Stimulated activated CD8-positive, alpha-beta memory T cell treated with anti-CD3 and anti-CD28 coated beads, Interleukin-4, amount 100 ng/mL, for 24 hours (primary cell): ENCODE measurements at places on chromosomes 4 and X.

- no peak for DNase-seq
Measured at GRCh38 chr4:154366956-154367355, 124.6 kb downstream of the DCHS2 start.

- no peak for DNase-seq
Measured at GRCh38 chrX:130228871-130229270, 39.8 kb downstream of the ZNF280C start.

DNA sequence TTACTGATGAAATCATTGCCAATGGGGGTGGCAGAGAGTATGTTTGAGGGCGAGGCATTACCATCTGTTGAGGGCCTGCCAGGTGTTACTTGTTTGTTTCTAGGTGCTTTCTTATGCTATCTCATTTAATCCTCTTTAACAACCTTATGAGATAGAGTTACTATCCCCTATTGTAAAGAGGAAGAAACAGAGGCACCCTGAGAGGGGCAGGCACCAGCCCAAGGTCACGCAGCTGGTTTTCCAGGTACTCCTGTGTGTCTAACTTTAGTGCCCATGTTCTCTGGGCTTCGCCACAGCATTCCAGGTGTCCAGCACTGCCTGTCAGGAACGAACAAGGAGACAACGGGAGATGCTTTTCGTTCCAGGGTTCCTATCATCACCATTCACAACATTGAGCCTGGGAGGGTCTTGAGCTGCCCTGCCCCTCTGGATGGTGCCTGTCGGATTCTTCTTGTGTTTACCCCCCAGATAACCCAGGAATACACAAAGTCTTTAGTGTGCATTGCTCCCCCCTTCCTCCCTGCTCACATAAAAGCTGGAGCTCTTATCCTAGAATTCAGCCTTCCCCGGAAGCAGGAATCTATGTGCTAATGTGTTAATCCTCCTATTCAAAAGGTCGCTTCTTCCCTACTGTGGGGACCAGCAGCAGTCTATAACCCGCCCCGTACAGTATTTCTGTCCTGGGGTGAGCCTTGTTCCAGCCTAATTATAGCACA lies 24.9 kb upstream of the GPC4 start:
- DNase-seq: no peak

- DNase-seq: no peak
Measured at GRCh38 chr4:15100994-15101695, 98.9 kb downstream of the CPEB2 start.

GRCh38 chr4:26821677-26822503 lies 38.8 kb upstream of the STIM2 start:
- DNase-seq: no peak

- DNase-seq: no peak
Measured at GRCh38 chr4:68658672-68659071, 11.8 kb downstream of the UGT2B15 start.

- no peak for DNase-seq
Measured at GRCh38 chr4:64713256-64713840, 304.1 kb upstream of the TECRL start.

- no peak for DNase-seq
Measured at GRCh38 chrX:103913356-103914020, 48.9 kb upstream of the TMSB15B start.

DNA sequence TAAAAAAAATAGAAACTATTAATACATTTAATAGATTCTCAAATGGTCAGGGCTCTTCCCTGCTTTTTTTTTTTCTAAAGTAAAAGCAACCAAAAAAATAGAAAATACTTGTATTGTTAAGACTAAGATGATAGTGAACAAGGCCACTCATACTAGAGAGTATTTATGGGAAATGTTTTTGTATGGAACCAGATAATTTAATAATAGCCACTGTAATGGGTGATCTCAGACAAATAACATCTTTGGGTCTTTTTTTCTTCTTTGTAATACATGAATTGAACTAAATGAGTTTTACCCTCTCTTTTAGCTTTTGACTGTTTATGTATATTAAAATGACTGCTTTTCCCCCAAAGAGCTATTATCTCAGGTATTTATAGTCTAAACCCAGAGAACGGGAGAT lies 92.1 kb upstream of the ELOVL6 start:
- no peak for DNase-seq

DNA sequence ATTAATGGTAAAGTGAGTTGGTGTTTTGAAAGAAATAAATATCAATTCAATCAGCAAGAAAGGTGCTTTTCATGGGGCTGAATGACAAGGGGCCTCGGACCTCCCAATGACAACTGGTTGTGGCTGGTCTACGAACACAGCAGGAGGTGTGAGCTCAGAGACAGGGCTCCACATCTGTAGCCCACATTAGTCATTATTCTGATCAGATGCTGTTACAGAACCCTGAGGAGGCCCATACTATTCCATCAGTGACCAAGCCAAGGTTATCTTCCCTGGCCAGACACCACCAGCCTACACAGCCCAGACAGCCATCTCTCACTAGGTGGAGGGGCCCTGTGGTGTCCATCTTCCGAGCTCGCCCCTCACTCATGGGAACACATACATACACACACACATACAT lies 168.8 kb downstream of the SH3KBP1 start:
- DNase-seq: no peak

DNA sequence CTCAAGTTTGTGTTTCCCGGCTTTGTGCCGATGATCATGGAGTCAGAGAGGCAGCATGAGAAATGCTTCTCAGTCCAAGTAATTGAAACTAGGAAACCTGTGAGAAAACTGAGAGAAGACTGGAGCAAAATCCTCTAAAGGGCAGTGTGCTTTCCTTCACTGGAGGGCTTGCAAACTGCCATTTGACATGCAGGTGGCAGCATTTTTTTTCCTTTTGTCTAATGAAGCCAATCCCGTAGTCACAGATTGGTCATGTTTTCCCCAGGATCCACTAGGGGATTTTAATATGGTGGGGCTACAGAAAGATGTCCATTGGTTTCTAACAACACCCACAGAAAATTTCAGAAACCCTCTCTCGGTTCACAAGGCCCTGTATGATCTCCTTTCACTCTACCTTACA lies 117.4 kb upstream of the NUDT10 start:
- no peak for DNase-seq

GRCh38 chrX:149491812-149492211 lies 13.3 kb downstream of the IDS start:
- no peak for DNase-seq

- DNase-seq: no peak
Measured at GRCh38 chr4:108205859-108206258, 37.1 kb upstream of the LEF1 start.

DNA sequence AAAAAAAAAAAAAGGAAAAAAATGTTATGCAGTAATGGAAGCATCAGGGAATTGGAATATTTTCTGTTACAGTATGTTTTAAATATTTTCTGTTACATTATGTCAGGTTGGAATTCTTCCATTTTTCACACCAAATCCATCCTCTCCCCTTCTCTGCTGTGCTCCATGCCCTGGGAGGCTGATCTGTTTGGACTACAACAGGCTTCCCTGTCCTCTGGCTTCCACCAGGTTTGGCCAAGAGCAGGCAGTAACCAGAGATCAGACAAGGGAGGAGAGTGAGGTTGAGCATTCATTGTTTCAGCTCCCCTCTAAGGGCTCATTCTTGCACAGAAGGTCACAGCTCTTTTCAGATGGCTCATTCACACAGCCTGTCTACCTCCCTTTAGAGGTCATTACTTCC lies 11.7 kb upstream of the TMEM184C start:
- no peak for DNase-seq

DNA sequence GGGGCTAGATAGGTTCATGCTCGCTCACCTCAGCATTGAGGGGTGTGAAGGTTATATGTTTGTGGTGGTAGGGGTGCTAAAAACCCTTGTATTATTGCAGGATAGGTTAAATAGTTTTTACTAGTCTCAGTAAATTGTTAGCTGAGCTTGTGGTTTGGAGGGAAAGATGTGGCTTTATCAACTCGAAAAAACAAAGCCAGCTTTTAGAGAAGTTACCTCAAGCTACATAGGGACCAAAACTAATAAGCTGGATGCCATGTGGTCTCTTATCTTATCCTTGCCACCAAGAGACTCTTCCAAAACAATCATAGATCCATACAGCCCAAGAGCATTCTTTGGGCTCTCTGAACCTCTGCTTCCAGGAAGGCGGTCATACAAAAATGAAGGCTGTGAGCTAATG lies 29.2 kb downstream of the MSN start:
- no peak for DNase-seq

- DNase-seq: no peak
Measured at GRCh38 chrX:115189110-115189509, at the start of gene RBMXL3. Gene RBMXL3 (plus strand): TSS chrX:115189410. CDS start chrX:115189442, 32 bp downstream.

GRCh38 chr4:150814873-150815272 lies 200.2 kb downstream of the LRBA start:
- no peak for DNase-seq

DNA sequence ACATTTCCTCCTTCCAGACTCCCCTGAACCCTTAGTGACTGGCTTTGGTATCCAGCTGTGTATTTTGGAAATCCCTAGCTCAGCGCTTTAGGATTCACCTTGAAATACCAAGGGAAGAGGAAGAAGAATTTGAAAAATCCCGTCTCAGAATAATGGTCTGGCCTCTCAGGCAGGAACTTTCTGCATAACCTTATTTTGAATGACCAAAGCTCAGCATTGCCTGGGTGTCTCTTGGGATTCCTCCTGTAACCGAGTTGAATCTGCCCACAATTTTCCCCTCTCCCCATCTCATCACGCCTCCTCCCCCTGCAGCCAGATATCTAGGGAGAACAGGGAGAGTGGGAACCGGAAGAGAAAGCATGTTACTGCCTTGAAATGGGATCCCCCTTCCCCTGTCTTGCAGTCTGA lies 116.2 kb downstream of the SMIM20 start:
- DNase-seq: no peak

- DNase-seq: no peak
Measured at GRCh38 chr4:71595576-71596108, 188.2 kb downstream of the GC start.

- no peak for DNase-seq
Measured at GRCh38 chr4:77566148-77566547, 39.5 kb upstream of the CXCL13 start.

GRCh38 chr4:26885912-26886274 lies 25.3 kb downstream of the STIM2 start:
- no peak for DNase-seq

DNA sequence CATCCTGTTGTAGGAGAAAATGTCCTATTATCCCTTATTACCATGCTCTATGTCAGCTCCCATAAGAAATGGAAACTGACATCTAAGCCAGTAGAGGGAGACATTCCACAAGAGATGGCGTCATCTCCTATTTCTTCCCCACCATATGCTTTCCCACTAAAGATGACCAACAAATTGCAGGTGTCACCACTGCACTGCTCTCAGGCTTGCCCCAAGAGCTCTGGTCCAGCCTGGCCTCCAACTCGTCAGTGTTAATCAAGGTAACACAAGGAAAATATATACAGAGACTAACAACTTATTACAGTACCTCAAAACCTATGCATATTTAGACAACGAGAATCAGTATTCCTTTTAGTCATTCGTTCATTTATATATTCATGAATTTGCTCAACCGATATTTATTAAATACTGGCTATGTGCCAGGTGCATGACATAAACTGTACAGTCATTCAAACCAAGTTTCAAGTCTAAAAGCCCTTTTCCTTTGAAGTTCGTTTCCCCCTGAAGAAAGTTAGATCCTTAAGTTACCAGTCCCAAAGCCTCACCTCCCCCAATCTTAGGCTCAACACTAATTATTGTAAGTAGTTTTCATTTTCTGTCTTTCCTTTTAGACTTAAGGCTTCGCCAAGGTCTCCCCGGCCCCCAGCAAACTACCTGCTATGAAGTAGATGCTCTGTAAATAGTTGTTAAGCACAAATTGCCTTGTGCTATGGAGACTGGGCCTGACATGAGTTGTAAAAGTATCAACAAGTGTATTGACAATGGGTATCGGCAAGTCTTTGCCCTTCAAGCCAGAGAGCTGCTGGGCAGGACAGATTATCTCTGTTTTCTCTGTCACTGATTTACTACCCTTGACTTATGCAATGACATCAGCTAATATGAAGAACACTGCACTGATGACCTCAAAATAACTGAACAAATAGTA lies 3.1 kb upstream of the FGB start:
- DNase-seq: no peak
